ENCODE measurements at places on chromosomes 4 and X.
A peak's percentile ranks its signal among the peaks of the same experiment; 100 is the strongest.

GRCh38 chr4:76732246-76732645 is 165.7 kb downstream of the SOWAHB start:
- no peak for DNase-seq

DNA sequence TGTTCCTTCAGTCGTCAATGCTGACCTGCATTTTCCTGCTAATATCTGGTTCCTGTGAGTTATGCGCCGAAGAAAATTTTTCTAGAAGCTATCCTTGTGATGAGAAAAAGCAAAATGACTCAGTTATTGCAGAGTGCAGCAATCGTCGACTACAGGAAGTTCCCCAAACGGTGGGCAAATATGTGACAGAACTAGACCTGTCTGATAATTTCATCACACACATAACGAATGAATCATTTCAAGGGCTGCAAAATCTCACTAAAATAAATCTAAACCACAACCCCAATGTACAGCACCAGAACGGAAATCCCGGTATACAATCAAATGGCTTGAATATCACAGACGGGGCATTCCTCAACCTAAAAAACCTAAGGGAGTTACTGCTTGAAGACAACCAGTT is 12.6 kb downstream of the TLR8 start:
- DNase-seq, result no peak

DNA sequence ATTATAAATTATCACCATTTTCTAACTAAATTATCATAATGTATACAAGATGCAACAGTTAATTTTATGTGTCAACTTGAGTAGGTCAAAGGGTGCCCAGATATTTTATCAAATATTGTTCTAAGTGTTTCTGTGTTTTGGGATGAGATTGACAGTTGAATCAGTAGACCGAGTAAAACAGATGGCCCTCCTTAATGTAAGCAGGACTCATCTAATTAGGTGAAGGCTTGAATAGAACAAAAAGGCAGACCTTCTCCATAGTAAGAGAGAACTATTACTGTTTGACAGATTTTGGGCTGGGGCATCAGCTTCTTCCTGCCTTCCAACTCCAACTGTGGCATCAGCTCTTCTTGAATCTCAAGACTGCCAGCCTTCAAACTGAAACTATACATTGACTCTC is 185.8 kb downstream of the TRAM1L1 start:
- no peak for DNase-seq

- DNase-seq, result no peak
These were observed 20.1 kb downstream of the SPON2 start for GRCh38 chr4:1152290-1152689.

GRCh38 chr4:40940756-40941155 is 191.0 kb downstream of the NSUN7 start:
- DNase-seq, result no peak

DNA sequence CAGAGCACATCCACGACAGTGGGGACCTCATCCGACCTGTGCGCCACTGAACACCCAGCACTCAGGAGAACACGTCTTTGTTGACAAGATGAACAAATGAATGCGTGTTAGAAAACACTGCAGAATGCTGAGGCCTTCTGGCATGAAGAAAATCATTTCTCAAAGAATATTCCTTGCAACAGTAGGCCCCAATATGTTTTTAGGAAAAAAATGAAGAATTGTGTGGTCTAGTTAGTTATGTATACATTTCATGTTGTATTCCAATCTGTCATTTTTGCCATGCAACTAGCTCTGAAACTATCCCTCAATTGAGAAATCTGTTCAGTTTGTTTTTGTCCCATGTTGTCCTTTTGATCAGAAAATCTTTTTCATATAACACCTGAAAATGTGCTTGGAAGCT is 77.4 kb upstream of the MAD2L1 start:
- DNase-seq, result no peak

GRCh38 chr4:104967034-104967401 is 179.7 kb upstream of the TET2 start:
- DNase-seq, result no peak

DNA sequence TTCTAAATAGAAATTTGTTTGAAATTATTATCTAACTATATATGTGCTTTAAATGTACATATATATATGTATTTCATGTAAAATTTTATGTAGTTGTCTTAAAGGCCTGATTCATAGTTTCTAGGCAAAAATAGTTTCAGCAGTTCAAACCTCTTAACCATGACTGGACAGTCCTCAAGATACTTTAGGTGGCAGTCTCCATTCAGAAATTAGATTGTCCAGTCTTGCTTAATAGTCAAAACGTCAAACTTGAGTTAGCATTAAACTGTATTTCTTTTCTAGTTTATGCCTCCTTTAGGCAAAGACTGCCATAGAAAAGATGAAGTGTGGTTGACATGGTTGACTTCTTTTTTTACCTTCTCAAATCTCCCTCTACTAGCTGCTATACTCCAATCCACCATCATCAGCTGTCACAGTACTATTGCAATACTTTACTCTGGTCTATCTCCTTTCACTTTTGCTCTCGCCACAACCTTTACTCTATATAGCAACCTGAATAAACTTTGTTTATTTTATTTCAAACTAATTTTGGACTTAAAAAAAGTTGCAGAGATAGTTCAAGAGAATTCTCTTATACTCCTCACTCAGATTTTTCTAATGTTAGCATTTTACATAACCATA is 395.6 kb upstream of the DIPK2B start:
- DNase-seq, result no peak

DNA sequence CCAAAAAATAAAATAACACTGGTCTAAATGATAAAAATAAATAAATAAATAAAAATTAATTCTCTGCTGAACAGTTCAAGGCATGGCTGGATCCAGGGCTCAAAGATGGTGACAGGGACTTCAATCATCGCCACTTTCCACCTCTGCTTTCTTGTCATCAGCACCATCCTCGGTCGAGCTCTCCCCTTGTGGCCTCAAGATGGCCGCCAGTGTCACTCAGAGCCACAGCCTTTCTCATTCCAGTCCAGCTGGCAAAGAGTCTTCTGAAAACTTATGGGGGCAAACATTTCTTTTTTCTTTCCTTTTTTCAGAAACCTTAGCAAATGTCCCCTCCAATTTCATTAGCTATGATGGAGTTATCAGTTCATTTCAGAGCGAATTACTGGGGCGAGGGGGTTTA is 119.5 kb downstream of the RAB28 start:
- no peak for DNase-seq

DNA sequence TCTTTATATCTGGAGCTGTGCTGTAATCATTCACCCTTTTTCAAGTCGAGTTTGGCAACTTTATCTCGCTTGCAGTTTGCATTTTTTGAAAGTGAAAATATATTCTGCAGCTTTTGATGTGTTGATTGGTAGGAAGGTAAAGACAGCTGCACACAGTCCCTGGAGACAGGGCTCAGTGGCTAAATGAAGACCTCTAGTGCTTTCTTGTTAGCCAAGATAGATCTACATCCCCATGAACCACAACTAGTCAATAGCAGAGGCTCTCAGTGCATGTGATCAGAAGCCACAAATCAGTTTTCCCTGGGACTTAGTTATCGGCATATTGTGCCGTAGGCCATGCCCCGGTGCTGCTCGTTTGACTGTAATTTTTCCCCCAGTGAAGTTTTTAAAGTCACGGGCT is 587.7 kb upstream of the PITX2 start:
- no peak for DNase-seq

GRCh38 chr4:74531963-74532794 is 87.2 kb downstream of the AREG start:
- DNase-seq, result peak; percentile 87

- DNase-seq, result no peak
These were observed 64.1 kb upstream of the GUCY1A1 start for GRCh38 chr4:155602351-155603140.

All from skeletal muscle cell (primary cell).